Pulmonary artery endothelial cell (primary cell): ENCODE measurements at places on chromosomes 13 and 19.

DNA sequence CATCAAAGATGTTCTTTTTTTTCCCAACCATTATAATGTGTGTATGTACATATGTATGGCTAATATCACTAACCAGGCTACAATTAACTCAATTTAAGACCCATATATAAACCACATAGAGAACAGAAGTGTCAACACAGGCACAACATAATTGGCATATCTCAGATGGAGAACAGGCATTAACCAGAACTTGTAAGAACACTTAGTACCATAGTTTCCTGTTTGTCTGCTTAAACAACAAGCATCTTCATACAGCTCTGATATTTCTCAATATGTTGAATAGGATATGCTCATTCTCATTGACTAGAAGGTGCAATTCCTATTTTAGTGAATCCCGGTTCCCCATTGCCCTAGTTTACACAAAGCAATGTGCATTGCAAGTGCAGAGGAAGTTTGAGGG, 116.9 kb upstream of the EDNRB start:
- DNase-seq: no peak

GRCh38 chr19:58001895-58002369, 688 bp downstream of the ZNF606 start:
- DNase-seq: no peak

- no peak for DNase-seq
These were observed 349.0 kb downstream of the LMO7 start for GRCh38 chr13:75985132-75985531.

DNA sequence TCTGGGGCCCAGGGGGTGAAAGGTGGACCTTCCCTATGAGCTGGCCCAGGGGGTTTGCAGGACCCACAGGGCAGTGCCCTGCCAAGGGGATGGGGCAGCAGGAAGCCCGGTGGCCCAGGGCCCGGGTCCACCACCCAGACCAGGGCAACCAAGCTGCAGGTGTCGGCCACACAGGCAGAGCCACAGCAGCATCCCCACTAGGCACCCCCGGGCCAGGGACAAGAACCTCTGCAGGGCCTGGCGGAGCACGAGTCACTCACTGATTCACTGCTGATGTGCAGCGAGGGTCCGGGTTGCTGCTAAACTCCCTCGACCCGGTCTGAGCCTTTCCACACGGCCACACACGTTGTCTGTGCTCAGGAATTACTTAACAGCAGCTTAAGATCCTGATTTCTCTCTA, 8.8 kb downstream of the FZR1 start:
- DNase-seq: no peak

- no peak for DNase-seq
These were observed 76.1 kb downstream of the TEX26 start for GRCh38 chr13:31008400-31009115.
